ENCODE measurements at places on chromosomes 12 and 14.

GRCh38 chr12:38555620-38556591 is 239.3 kb downstream of the ALG10B start:
- DNase-seq, result no peak

GRCh38 chr12:96136725-96137378 is 57.3 kb upstream of the ELK3 start:
- DNase-seq, result no peak

DNA sequence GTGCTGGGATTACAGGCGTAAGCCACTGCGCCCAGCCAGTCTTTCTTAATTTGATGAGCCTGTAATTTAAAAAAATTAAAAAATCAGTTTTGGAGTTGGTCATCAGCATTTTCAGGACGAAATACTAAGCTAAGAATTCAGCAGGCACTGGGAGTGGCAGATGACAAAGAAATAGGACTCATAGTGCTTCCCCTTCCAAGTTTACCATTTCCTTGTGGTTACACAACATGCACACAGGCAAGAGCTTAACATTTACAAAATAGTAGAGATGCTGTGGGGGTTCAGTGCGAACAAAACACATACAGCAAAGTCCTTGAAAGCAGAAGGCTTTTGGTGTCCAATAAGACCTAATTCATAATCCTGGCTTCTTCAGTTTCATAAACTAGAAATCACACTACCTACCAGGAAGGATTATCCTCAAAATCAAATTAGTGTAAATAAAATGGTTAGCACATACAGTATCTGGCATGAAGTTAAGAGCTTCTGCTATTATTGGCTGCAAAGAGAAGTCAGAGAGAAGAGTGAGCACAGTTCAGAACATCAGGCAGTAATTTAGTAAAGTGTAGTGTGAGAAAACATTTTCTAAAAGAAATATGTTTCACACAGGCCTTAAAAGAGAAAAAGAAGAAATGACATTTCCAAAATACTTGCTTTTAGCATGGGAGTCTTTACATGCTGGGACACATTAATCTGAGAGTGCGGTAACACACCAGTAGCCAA is 22.2 kb upstream of the KIF21A start:
- no peak for DNase-seq

GRCh38 chr12:5154091-5154490 is 110.4 kb downstream of the KCNA5 start:
- DNase-seq, result no peak

DNA sequence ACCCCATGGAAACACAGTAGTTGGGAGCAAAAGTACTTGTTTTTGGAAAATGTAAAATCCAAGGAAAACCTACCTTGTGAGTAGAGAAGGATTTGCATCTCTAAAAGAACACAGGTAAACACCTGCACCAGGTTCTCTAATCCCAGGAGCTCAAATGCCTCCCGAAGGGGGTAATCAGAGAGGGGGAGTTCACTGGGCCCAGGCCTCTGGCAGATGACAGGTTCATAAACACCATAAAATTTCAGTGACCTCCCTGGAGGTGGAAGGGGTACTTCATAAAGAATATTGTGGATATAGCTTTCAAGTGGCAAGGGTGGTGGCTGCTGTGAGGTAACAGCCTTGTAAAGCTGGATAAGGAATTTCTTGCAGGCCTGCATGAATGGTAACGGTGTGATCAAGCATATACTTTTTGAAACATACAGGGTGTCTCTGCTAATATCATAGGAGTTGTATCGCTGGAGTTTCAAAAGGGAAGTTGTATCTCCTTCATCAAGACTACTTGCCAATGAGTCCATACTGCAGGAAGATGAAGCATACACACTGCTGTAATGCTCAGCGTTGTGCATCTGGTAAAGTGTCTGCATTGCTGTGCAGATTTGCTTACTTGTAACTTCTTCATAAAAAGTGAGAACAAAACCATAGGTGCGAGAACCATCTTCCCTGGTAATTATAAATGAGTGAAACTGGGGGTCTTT is 111.3 kb downstream of the DENND5B start:
- DNase-seq, result no peak

- DNase-seq, result no peak
Observed at GRCh38 chr14:52124791-52125684, 56.2 kb upstream of the NID2 start.

DNA sequence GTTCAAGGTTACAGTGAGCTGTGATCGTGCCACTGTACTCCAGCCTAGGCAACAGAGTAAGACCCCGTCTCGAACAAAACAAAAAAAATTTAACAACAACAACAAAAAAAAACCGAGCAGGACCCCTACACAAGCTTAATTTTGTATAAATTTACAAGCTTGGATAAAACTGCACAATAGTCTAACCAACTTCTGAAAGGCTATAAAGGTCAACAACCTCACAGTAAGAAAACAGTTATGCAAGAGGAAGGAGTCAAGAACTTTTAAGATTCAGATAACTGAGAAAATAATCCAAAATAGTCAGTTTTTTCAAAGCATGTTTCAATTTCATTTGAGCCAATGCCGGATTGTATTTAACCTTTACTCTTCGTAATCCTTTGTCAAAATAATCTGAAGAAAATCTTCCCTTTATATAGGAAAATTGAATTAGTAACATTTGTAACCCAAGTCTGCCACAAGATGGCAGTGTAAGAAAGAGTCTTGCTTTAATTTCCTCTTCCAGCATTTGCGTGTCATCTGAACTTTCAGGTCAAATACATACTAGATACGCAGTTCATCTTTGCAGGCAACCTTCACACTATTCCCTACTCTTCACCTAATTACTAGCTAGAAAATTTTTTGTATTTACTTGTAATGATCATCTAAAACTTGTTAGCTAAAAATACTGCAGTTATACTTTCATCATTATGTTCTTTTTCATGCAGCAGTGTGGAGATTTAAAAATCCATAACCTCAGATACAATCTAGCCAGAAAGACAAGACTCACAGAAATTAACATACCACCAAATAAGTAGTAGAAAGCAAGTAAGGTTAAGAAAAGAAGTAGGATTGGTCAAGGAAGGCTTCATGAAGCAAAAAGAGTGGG is 5.8 kb downstream of the CCNB1IP1 start:
- DNase-seq, result peak; percentile 51

DNA sequence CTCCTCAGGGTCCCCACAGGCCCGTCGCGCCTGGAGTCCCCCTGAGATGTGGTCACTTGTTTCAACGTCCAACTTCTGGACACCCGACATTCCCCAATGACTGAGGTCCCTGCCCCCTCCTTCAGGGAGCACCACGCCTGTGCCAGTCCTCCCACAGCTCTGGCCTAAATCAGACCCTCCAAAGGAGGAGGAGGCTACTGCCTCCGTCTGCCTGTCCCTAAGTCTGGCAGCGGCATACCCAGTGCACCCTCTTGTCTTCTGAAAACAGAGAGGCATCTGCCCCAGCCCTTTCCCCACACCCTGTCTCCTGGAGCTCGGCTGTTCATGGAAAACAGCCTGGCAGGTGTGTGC is 46.2 kb downstream of the TESC start:
- DNase-seq, result no peak

DNA sequence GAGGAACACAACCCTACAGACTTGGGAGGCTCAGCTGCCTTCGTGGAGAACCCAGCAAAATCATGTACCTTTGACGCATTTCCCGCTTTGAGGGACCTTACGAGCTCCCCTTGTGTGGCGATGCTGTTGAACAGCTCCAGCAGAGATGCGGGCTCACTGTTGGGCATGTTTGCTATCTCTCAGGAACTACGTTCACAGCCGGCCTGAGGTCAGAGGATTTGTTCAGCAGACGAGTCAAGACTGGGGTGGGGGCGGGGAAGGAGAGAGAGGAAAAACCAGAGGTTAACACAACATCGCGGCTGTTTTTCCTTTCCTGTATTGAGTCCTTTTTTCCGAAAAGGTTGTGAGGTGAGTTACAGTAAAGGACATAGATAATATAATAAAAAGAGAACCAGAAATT is 45.9 kb downstream of the SLC25A47 start:
- DNase-seq, result no peak

DNA sequence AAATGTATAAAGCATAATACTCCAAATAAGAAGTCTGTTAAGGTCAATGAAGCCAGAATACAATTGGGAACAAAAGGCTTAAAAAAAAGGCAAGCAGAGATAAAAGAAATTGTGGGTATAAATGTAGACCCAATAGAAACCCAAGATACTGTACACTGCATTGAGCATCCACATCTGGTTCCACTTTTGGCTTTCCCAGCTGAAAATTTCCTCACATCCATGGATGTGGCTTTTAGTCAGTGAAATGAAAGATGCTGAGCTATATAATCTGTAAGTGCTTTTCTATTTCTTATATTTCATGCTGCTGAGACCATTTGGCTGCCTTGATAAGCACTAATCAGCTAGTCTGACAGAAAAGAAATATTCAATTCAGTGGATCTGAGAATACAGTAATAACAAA is 83.5 kb downstream of the PTPRR start:
- no peak for DNase-seq

DNA sequence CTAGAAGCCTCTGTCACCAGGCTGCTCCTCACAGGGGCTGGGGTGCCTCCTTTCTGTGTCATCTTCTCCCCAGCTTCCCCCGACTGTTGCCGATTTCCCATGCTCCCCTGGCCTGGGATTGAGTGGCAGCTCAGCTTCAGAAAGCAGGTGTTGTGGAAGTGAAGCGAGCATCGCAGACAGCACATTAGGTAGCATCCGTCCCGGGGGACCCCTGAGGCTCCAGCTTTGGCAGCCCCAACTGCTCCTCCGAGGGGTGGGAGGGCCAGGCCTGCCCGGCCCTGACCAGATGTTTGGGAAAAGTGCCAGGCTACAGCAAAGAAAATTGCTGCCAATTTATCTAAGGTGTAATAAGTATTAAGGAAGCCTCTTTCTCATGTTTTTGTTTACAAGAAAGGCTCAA is 1045.6 kb downstream of the BCL11B start:
- DNase-seq, result no peak

DNA sequence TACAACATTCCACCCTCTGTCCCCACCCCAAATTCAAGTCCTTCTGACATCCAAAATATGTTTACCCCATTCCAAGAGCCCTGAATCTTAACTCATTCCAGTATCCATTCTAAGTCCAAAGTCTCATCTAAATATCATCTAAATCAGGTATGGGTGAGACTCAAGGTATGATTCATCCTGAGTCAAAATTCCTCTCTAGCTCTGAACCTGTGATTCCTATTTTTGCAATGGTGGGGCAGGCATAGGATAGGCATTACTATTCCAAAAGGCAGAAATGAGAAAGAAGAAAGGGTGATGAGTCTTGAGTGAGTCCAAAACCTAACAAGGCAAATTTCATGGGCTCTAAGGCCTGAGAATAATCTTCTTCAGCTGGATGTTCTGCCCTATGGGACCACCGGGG is 140.3 kb upstream of the FAR2 start:
- no peak for DNase-seq

DNA sequence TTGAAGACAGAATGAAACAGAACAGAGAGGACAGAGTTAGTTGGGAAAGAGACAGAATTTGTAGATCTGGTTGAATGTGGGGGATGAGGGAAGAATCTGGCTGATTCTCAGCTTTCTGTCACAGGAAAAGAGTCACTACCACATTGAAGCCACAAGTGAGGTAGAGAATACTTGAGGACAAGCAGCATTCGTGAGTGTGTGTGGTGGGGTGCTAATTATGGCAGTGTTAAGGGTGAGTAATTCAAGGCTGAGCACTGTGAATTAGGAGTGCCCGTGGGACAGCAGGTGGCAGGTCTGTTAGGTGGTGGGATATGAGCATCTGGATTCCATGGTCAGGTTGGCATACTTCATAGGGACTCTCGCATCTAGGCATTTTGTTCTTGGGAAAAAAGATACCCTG is 347.4 kb upstream of the PRICKLE1 start:
- DNase-seq, result no peak

GRCh38 chr14:81351205-81351604 is 48.9 kb downstream of the STON2 start:
- DNase-seq, result no peak

DNA sequence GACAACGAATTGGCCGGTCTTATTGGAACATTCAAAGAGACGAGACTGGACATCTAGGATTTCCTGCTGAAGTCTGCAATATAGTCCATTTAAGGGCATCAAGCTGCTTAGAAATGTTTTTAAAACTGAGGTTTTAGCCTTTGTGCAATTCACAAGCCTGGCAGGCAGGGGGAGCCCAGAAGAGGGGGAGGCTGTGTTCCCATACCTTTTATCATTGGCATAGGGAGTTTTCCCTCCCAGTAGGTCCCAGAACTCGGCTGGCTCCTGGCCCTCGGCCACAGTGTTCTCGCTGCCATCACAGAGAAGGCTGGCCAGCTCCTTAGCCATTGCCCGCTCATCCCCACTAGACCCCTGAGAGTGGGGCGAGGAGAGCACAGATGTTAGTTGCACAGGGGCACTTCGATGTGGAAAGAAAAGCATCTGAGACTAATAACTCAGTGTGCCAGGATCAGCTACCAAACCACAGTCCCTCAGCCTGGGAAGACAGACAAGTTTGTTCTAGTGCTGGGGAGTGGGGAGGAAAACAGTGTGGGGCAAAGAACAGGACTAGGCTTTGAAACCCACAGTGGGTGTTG is 15.1 kb downstream of the AVIL start:
- peak; percentile 75 for DNase-seq

DNA sequence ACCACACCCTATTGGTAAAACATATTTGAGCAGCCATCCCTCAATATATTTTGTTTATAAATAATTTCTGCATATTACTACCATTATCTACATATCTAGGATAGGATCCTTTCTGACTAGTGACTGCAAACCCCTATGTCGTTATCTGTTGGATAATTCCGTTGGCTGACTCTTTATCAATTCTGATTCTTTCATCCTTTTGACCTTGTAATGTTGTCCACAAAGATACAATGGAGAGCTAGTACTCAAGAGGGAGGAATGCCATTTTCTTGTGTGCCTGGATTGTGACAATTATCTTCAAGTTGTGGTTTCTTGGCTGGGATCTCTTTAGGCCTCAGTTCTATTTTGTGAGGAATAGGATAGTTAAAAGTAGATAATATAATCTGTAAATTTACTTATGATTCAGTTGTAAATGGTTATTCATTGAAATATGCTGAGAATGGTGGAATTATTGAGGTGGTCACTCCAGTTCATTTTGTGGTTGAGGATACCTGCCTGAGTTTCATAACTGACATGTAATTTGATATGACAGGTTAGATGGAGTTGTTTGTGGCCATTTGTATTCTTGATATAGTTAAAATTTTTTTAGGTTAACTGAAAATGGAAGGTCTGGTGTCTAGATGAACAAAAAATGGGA is 10.1 kb downstream of the CHST11 start:
- DNase-seq, result no peak

- DNase-seq, result peak; percentile 15
Observed at GRCh38 chr14:28294834-28295440, 471.6 kb upstream of the FOXG1 start.

DNA sequence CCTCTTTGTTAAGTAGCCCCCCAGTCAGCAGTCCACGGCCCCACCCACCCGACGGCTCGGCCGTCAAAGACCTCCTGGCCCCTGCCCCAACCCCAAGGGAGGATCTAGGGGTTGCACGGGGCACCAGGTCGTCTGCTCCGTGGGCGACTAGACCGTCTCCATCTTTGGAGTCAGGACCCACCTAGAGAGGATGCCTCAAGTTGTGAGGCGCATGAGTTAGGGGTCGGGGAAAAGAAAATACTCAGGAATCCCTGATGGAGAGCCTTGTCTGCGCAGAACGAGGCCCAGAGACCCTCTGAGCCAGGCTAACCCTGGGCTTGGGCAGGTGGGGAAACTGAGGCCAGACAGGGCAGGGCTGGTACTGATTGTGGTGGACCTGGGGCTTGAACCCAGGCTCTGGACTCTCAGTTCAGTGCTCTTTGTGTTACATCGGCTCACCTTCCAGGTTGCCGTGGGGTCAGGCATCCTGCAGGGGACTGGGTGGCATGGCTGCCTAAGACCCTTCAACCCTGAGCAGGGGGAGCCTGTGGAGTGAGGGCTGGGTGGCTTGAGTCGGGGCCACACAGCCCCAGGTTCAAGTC is 839 bp downstream of the OTUB2 start:
- DNase-seq, result no peak

All from HuH-7 (cell line).